Bronchial smooth muscle cell (primary cell): ENCODE measurements at places on chromosomes 13 and 19. TPM values are rescaled to one million over a fixed set of nuclear protein-coding genes. Genes with fewer than 3 reads are reported as not detected.

Gene MBD3L1
- total RNA-seq: not detected in 2 replicates

Gene C1QTNF9B
- 0.43 and 0.95 TPM in 2 replicates for total RNA-seq

Gene ZNF526
- 7.9 and 13.0 TPM in 2 replicates for total RNA-seq

Gene ZIK1
- total RNA-seq: 5.2 and 7.7 TPM in 2 replicates

Gene LGALS4
- 0.09 TPM in 1 of 2 replicates, not detected in the other for total RNA-seq

Gene ZIC5
- under 0.01 TPM in 1 of 2 replicates, not detected in the other for total RNA-seq

Gene ZNF599
- total RNA-seq: 5.1 and 5.8 TPM in 2 replicates

Gene IGSF23
- not detected in 2 replicates for total RNA-seq

Gene NECTIN2
- total RNA-seq: 33.6 and 40.5 TPM in 2 replicates

Gene SLC10A2
- total RNA-seq: not detected in 2 replicates

Gene TTC9B
- total RNA-seq: 0.17 TPM in 1 of 2 replicates, not detected in the other

Gene BEST2
- total RNA-seq: under 0.01 TPM in 2 replicates

Gene FUT2
- 0.17 TPM in 1 of 2 replicates, not detected in the other for total RNA-seq

Gene F2RL3
- 0.09 TPM in 1 of 2 replicates, not detected in the other for total RNA-seq

Gene PRX
- total RNA-seq: 1.9 and 2.2 TPM in 2 replicates

Gene LGALS14
- not detected in 2 replicates for total RNA-seq

Gene ZNF780A
- 14.7 and 18.2 TPM in 2 replicates for total RNA-seq
